Stimulated activated CD4-positive, alpha-beta T cell treated with anti-CD3 and anti-CD28 coated beads, Interleukin-12 subunit alpha, Interleukin-12 subunit beta, amount 100 ng/mL, for 4 hours (primary cell): ENCODE measurements at places on chromosomes 12 and 14.

DNA sequence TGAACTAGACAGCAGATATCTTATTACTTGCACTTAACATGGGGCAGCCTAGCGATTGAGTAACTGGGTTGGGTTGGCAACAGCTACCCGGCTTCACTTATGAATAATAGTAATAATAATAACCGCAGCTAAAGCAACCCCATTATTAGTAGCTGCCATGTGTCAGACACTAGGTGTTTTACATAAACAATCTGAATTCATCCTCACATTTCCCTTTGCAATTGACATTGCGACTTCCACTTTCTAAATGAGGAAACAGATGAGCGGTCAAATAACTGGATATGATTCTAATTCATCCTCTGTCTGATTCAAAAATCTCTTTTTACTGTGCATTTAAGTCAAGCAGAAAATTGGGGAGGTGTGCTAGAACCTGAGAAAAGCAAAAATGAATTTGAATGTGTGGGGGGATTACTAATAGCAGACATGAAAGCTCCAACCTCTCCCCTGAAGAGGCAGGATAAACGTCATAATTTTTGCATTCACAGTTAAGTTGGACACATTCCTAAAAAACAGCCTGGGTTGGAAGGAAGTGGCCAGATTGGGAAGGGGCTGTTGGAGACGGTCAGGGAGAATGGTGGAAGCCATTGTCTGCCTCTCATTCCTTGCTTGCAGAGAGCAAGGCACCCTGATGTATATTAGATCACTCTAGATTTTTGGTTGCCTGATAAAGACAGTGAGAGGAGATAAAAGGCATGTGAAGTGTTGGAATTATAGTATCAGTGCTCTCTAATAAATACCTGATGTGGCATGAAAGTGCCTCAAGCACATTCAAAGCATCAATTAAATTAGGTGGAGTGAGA lies 13.1 kb downstream of the EMP1 start:
- no peak for DNase-seq

GRCh38 chr12:16606201-16606849 lies 363 bp upstream of the LMO3 start:
- DNase-seq, result no peak

DNA sequence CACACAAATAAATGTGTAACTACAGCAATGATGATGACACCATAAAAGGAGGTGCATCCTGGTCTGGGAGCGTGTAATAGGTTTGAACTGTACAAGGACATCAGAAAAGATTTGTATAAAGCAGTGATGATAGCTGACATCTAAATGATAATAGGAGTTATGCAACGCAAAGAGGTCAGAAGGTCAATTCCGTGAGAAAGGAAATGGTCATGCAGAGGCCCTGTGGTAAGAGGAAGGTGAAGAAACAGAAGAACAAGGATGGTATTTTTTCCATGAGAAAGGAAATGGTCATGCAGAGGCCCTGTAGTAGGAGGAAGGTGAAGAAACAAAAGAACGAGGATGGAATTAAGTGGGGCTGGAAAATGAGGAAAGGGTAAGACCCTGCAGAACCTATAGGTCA lies 106.7 kb upstream of the TMPO start:
- no peak for DNase-seq

DNA sequence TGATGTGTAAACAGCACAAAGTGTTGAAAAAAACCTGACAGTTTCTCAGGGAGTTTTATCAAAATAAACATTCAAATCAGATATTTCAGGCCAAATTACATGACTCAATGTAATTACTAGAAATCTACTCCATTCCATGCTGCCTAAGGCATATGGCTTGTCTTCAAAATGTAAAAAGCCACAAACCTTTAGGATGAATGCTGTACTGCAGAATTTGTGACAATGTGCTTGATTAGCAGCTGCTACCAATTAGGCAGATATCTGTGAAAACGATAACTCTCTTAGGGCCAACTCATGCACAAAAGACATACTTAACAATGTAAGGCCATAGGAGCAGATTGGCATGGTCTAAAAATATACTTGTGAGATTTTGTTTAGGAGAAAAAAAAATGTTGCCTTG lies 267.0 kb downstream of the DACT1 start:
- DNase-seq, result no peak
